ENCODE measurements at places on chromosomes 6 and 20.

DNA sequence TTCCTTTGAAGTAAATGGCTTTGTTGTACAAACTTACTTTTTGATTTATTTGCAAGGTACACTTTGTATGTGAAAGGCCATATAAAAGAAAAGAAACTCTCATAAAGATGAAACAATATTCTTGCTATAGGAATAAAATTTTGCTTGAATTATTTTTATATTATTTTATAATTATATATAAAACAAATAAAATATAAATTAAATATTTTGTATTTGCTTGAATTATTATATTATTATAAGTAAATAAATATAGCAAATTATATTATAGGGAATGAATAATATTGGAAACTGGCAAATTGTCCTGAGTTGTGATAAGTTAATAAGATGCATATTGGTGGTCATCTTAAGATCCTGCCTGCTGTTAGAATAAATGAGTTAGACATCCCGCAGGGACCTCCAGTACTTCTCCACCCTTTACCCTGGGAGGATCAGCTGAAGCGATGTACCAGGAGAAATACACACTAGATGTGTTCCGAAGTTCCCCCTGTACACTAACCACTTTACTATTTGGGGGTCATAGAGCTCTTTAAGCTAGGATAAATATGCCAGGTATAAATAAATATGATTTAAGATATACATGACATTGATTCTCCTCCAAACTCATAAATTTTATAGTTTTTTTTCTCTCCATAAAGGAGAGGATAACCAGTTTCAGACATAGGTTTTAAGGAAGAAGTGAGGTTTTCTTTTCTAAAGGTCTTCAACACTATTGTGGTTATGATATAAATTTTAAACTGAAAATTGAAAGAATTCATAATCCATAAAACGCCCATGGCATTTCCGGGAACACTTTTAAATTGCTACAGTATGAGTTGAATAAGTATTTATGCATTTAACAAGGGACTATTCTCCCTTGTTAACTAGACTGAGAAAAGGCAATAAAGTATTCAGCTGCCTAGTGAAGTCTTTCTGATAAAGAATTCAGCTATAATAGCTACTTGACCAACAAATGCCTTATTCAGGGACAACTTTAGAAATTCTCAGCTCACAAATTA lies 486.3 kb upstream of the MARCKS start:
- DNase-seq = no peak

DNA sequence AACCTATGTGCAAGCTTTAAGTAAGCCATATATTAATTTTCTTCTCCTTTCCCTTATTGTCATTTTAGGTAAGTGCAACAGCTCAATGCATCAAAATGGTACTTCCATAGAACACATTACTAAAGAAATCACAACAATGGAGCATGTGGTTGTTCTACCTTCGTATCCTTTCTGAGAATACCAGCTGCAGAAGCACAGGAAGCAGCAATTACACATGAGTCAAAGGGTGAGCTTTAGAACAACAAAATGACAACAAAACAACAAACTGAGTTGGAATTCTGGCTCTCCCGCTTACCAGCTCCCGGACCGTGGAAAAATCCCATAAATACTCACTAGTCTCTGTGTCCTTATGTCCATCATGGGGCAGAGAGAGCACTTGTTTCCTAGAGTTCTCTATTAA lies 108.9 kb downstream of the BCAS1 start:
- no peak for DNase-seq

DNA sequence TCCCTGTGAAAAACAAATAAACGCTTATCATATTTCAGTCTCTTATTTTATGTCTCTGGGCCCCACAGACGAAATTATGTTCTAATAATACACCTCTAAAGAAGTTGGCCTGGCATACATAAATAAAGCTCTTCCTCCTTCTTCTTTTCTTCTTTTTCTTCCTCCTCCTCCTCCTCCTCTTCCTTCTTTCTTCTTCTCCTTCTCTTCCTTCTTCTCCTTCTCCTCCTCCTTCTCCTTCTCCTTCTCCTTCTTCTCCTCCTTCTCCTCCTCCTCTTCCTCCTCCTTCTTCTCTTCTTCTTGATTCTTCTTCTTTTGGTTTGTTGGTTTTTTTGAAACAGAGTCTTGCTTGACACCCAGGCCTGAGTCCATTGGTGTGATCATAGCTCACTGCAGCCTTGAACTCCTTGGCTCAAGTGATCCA lies 41.8 kb upstream of the PTPN1 start:
- no peak for DNase-seq

DNA sequence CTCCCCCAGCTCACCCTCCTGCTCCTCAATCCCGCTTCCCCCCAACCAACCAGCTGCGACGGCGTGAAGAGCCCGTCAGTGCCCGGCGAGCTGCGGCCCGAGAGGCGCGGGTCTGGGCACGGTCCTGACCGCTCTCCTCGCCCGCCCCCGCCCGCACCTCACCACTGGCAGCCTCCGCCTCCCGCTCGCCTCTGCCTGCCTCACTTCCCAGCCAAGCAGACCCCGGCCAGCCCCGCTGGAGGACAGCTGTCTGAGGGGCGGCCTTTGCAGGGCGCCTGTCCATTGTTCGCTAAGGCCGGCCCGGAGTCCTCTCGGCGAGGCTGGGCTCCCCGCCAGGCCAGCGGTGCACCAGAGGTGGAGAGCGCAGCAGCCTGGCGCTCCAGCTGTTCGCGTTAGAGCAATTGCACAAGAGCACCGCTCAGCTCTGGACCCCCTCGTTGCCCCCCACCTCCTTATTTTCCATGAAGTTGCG lies 1.3 kb downstream of the SOBP start:
- no peak for DNase-seq

- DNase-seq = no peak
These were observed 41.1 kb downstream of the FOXP4 start for GRCh38 chr6:41587131-41587879.

- DNase-seq = no peak
These were observed 520.9 kb downstream of the HTR1B start for GRCh38 chr6:76942203-76942966.

- no peak for DNase-seq
These were observed 7.4 kb upstream of the TJAP1 start for GRCh38 chr6:43469947-43470346.
